ENCODE measurements at places on chromosomes 2 and 18. TPM values are rescaled to one million over a fixed set of nuclear protein-coding genes. Genes with fewer than 3 reads are reported as not detected.

DNA sequence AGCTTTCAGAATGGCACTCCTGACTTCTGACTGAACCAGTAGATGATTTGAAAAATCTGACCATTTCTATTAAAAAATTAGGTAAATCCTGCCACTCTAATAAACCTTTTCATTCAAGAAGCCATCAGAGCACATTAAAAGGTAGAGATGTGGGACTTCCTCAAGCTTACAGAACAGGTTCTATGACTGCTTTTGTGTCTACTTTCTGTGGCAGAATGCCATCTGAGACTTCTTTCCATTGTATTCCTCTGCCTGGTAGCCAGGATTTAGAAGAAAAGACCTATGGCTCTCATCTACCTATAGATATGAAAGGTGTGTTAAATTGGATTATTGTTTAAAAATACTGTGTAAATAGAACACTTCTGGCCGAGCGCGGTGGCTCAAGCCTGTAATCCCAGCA lies 99.9 kb upstream of the NABP1 start:
- DNase-seq = no peak

GRCh38 chr18:48121752-48122151 lies 191.3 kb upstream of the SMAD2 start:
- no peak for DNase-seq

GRCh38 chr18:68791801-68792200 lies 6.1 kb upstream of the CCDC102B start:
- no peak for DNase-seq

- DNase-seq = peak; percentile 27
Measured at GRCh38 chr2:37653805-37654378, 17.6 kb downstream of the CDC42EP3 start.

- peak; percentile 92 for DNase-seq
Measured at GRCh38 chr2:85888684-85889626, at the start of gene ST3GAL5. Gene ST3GAL5 (minus strand): TSS chr2:85888990. CDS start chr2:85888905, 85 bp downstream.

- no peak for DNase-seq
Measured at GRCh38 chr2:174454566-174454965, 32.3 kb downstream of the GPR155 start.

DNA sequence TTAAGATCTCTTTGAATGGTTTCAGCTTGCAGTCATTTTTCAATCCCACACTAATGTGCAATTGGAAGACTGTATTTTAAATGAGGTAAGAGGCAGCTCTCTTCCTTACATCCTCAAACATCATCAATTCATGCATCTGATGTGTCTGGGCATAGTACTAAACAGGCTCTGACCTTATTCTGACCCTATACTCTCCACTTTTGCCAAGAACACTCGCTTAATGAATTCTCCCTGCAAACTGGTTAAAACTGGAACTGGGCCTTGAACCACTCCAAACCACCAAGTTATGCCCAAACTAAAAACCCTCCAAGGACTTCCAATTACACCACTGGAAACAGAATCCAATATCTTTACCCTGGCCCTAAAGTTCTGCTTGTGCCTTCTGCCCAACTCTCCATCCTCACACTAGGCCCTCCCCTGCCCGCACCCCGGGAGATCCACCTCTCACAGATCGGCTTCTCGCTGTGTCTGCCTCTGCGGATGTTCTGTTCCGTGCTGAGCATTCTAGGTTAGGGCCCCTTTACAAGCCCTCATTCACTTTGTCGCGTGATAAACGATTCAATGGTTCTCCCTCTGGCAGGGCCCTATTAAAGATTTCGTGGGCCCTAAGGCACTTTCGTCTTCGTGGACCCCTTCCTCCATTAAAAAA lies 1.2 kb downstream of the M1AP start:
- no peak for DNase-seq

- no peak for DNase-seq
Measured at GRCh38 chr18:50159654-50160046, 35.3 kb downstream of the MYO5B start.

DNA sequence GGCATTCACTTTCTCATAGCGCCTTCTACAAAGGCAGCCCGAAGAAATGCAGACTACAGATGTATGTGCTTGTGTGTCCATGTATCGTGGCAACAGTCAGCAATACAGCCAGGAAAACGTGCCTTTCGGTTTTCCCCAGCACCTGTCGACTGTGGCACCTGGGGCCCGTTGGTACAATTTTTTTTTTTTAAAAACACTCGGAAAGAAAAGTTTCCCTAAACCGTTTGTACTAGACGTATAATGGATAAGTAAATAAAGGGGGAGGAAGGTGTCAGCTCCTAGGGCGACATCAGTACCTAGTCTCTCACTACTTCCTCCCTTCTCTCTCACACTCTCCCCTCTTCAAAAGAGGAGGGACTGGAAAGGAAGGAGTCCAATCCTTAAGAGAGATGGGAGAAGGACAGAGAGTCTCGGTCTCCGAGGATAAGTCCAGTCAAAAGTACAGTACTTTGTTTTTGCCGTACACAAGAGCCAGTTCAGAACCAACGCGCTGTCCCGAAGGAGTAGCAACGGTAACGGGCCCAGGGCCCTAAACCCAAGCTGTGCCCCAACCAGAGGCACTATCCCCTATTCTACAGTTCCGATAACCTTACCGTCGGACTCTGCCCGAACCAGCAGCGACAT lies 759 bp downstream of the PPP4R3B start:
- no peak for DNase-seq

GRCh38 chr2:32290000-32290339 lies 12.3 kb downstream of the YIPF4 start:
- no peak for DNase-seq

- peak; percentile 89 for DNase-seq
Measured at GRCh38 chr2:237673130-237674001, 46.0 kb downstream of the LRRFIP1 start.

DNA sequence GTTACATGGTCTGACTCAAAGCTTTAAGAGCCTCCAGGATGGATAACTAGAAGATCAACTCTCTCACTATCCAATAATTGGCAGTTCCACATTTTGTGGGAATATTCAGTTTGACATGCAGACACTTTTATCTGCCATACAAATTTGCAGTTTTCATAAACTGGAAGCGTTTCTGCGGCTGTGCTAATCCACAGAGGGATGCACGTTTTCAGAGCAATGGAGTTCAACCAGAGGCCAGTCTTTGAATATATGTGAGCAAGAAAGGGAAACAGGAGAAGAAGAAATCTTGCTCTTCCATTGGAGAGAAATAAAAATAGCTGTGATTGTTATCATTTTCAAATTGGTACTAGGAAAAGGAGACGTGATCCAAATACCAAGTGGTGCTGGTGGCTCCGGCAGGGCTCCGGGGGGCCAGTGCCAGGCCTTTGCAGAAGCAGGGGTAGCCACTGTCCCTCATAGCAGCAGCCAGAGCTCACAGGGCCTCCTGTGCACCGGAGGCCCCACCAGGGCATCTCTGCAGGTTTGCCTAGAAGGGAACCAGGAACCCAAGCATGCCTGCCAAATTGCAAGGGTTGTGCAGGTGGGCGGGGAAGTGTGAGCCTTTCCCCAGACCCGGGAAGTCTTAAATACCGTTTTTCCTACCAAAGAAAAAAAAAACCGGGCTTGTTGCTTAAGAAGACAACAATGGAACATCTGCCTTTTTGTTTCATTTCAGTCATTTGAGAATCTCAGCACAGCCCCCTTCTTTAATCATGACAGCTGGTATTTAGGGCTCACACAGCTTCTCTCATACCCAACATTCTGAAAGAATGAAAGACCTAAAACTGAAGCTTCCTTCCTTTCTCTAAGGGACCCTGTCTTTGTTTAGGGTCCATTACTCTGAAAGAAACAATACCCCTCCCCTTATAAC lies 791.1 kb upstream of the SOX11 start:
- DNase-seq = no peak

DNA sequence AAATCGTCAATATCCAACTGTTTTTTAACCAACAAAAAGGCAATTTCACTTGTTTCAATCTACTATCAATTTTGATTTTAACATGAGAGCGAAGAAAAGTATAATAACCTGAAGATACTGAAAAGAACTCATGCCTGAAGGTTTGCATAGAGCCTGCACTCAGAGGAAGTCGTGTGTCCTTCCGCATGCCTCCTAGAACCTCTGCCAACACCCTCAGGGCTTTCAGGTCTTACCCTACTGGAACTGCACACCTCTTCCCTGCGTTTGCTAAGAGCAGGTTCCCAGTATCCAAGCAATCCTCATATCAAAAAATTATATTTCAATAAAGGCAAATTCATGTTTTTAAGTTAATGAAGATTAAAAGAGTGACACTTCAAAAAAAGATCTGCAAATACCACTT lies 74.7 kb downstream of the PIAS2 start:
- no peak for DNase-seq

GRCh38 chr2:154455866-154456265 lies 242.6 kb upstream of the KCNJ3 start:
- DNase-seq = no peak

GRCh38 chr2:47695800-47696477 lies 87.0 kb upstream of the MSH6 start:
- DNase-seq = no peak

DNA sequence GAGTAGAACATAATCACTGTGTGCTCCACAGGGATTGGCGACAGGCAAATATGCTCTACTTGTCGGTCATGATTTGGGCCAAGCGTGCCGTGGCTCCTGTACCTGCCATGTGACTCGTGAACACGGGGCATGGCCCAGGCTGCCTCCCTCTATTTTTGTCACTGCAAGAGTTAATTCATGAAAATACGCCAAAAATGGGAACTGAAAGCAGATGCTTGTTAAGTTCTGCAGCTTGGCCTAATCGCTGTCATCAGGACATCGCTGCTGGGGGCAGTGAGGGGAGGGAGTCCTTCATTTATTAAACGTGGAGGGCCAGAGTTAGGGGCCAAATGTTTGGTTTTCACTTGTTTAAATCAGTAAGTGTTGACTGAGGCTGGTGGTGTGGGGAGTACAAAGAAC lies 177.8 kb downstream of the BCL2 start:
- DNase-seq = peak; percentile 68

GRCh38 chr2:129379411-129379810 lies 600.1 kb upstream of the RAB6C start:
- no peak for DNase-seq

- no peak for DNase-seq
Measured at GRCh38 chr2:126703311-126703710, 47.4 kb downstream of the GYPC start.

- no peak for DNase-seq
Measured at GRCh38 chr2:147550995-147551731, 293.7 kb upstream of the ACVR2A start.

GRCh38 chr18:79792988-79793355 lies 4.8 kb upstream of the KCNG2 start:
- no peak for DNase-seq

GRCh38 chr2:42930025-42930581 lies 137.7 kb upstream of the HAAO start:
- no peak for DNase-seq

DNA sequence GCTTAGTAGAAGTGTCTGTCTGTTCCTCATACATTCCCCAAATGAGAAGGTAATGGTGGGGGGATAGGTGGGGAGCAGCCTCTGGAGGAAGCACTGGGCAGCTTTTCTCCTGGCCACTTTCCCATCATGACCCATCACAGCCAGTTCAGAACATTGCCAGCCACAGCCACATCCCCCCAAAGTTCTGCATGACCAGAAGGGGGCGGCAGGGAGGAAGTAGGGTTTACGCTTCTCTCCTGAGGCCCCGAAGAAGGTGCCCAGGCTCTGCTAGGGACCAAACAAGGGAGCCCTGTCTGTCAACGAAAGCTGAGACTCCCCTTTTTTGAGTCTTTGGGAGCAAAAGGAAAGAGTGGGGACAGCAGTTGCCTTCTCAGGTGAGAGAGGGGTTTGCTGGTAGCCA lies 7.7 kb downstream of the IGFBP5 start:
- no peak for DNase-seq

GRCh38 chr18:74796841-74797576 lies 199.3 kb downstream of the ZNF407 start:
- no peak for DNase-seq

GRCh38 chr2:31013301-31013700 lies 124.9 kb downstream of the GALNT14 start:
- no peak for DNase-seq

- no peak for DNase-seq
Measured at GRCh38 chr2:165586019-165586418, 116.5 kb downstream of the CSRNP3 start.

DNA sequence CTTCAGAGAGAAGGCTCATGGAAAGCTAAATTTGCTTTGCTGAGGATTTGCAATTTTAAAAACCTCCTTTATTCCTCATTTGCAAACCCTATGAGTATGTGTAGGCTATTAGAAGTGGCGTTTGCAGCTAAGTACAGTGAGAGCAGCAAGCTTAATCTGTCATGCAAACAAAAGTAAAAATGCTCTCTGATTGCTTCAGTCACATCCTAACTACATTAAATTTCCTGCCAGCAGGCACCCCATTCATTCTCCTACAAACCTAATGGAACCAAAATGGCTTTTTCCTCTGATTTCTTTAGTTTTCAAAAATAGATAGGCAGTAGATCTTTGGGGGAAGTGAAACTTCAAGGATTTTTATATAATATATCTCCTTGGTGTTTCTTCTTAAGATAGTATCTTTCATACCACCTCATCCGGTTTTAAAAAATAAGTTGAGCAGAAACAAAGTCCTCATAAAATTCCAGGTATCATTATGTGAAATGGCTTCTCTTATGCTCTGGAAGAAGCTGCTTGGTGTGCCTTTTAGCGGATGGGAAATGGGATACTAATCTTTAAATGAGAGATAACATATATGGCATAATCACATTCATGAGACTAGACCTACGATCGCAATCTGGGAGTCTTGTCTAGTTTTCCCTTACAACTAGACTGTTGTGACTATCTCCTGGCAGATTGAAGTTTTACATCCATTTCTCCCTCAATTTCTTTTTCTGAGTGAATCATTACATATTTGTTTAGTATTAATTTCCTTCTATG lies 49.1 kb downstream of the CLIP4 start:
- DNase-seq = no peak

SERPINB10 gene
- total RNA-seq = not detected

SGPP2 gene
- 75.2 TPM for total RNA-seq

EMILIN1 gene
- total RNA-seq = 42.3 TPM

KCNK3 gene
- 0.64 TPM for total RNA-seq

COL6A3 gene
- 235 TPM for total RNA-seq

HOXD13 gene
- not detected for total RNA-seq

SCN3A gene
- 2.6 TPM for total RNA-seq

UPP2 gene
- not detected for total RNA-seq

CCDC121 gene
- 4.0 TPM for total RNA-seq

RANBP2 gene
- 48.3 TPM for total RNA-seq

CDCA7 gene
- 23.0 TPM for total RNA-seq

DARS1 gene
- 29.6 TPM for total RNA-seq

PRSS56 gene
- total RNA-seq = not detected

XDH gene
- total RNA-seq = 40.7 TPM

ARHGAP15 gene
- total RNA-seq = 5.8 TPM

OTOS gene
- total RNA-seq = not detected

RGPD4 gene
- total RNA-seq = not detected
